ENCODE measurements at places on chromosomes 1 and 21.

DNA sequence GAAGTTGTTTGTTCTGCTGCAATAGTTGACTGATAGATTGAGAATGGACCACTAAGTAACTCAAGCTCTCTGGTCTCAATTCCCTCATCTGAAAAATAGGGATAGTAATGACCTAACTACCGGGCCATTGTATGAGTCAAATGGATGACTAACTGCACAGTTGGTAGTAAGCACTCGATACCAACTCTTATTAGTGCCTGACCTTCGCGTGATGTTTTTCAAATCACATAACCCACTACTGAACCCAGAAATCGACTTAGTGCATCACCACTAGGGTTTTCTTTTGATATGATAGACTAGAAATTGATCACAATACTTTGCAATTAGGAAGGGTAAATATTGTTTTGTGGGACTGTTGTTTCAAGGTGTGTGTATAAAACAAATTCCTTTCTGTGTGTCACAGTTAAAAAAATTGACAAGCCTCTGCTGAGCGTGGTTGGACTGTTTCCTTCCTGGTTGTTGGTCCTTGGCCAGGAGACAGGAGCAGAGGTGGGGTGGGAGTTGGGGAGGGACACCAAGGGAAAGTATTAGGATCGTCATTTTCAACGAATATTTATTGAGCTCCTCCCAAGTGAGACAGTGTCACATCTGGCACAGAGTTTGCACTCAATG lies 54.0 kb upstream of the LRP8 start:
- no peak for DNase-seq

DNA sequence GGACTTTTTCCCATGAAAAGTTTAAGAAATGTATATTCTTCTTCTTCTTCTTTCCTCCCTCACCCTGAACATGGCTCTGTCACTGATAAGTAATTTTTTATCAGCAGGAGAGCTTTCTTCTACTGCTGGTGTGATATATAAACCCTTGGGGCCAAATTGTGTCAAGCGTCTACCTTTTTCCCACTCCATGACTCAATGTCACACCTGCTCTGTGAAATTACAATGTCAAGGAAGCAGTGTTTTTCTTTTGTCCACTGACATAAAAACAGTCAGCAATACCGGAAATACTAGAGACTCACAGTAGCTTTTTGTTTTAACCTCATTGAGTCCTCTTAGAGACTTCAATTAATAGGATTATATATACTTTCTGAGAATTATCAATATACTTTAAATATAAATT lies 416.2 kb upstream of the ADGRL4 start:
- DNase-seq, result no peak

DNA sequence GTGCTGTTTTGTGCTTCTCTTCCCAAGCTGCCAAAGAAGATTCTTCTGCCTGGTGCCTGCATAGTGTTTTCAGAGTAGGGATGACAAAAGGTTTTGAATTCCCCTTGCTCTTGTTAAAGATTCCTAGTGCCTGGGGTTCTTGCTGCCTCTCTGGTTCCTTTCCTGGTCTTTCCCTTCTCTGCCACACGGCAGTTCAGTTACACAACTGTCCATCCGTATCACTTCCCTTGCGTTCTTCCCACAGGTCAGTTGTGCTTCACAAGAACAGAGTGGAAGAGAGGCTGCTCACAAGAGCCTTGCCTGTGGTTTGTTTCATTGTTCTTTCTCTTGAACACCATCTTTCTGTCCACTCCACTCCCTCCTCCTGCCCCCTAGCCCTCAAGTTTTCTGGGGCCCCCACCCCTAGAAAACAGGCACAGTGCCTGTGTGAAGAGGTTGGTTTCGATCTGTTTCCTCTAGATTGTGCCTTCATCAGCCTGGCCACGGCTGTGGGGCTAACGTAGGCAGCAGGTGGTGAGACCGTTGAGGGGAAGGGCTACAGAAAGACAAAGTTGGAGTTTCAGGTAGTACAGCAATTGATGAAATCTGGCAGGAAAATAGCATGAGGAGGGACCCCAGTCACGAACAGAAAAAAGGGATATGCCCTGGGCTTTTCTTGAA lies 5.8 kb downstream of the VASH2 start:
- DNase-seq, result no peak

- DNase-seq, result no peak
Observed at GRCh38 chr1:74767490-74767889, 34.5 kb downstream of the TYW3 start.

DNA sequence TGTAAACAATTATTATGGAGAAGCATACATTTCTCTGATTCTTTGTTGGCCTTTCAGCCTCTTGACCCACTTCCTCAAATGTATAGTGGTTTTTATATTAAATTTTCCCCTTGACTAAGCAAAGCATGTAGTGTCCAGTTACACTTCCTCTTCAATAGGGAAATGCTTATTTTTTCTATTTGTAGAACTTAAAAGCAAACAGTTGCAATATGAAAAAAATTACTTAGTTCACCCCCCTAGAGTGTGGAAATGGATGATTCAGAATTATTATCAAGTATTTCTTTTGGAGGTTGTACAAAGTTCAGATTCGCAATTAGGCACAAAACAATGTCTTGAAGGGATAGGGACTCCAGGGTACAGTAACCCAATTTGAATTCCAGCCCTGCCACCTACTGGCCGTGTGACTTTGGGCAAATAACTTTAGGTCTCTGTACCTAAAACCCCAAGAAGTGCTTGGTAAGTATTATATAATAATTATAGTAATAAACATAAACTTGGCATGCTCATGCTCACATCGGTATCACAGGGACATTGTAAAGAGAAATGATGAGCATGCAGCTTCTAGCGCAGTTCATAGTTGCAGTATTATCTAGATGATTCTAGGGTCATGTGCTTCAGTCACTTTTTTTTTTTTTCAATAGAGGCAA lies 28.6 kb upstream of the IFNGR2 start:
- DNase-seq, result peak; percentile 28

DNA sequence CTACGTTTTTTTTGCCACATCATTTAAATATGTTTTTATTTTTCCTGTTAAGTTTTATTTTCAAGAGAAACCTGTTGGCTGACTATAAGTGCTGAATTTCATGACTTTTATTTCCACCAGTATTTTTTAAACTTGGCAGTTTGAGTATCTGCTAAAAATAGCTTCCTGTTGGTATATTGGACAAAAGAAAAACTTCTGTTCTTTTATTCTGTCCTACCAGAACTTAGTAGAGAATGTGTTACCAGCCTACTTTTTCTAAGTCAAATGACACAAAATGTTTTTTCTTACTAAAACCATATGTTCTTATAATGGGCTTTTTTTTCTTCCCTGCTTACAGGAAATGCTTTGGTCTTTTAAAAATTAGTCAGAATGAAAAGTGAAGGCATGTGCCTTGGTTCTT lies 7.6 kb downstream of the DR1 start:
- no peak for DNase-seq

- DNase-seq, result no peak
Observed at GRCh38 chr1:2603521-2604155, 17.1 kb downstream of the PRXL2B start.

DNA sequence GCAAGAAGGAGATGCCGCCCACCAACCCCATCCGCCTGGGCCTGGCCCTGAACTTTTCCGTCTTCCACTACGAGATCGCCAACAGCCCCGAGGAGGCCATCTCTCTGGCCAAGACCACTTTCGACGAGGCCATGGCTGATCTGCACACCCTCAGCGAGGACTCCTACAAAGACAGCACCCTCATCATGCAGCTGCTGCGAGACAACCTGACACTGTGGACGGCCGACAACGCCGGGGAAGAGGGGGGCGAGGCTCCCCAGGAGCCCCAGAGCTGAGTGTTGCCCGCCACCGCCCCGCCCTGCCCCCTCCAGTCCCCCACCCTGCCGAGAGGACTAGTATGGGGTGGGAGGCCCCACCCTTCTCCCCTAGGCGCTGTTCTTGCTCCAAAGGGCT lies 732 bp downstream of the SFN start:
- no peak for DNase-seq

DNA sequence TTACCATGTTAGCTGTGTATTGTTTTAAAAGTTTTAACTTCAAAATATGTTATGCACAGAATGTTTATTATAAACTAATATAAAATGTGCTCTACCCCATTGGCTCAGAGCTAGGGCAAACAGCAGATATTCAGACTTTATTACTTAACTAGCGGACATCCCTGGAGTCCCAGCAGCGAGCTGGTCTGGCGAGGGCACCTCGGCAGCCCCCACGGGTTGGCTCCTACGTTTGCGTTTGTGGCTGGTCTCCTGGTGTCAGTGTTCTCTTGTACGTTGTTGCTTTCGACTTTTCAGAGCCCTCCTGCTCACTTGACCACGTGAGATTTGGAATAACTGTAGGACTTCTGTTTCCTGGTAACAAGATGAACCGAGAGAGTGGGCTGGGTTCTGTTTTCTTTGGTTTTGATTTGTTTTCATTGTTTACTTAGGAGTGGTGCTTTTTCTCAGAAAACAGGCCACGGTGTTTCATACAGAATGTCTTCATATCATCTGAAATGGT lies 44.5 kb downstream of the CBS start:
- no peak for DNase-seq

DNA sequence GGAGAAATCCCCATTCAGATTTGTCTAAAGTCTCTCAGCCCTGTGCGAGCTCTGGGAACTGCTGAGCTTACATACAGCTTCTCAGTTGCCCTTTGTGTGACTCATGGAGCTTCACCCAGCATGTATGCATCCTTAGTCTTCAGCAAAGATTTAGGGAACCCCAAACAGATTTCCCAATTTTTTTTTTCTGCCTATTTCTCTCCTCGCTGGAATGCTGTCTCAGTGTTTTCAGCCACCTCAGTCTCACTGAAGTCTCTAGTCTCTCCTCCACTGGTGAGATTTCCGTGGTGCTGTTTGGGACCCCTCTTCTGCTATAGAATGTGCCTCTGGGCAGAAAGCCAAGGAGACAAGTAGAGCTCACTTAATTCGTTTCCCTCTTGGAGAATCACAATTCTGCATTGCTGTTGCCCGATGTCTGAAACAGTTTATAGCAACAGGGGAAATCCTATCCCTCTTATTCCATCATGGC lies 28.1 kb upstream of the TXLNA start:
- no peak for DNase-seq

- no peak for DNase-seq
Observed at GRCh38 chr21:28154121-28154520, 838.6 kb downstream of the LTN1 start.

- no peak for DNase-seq
Observed at GRCh38 chr1:172719066-172719627, 60.2 kb downstream of the FASLG start.

DNA sequence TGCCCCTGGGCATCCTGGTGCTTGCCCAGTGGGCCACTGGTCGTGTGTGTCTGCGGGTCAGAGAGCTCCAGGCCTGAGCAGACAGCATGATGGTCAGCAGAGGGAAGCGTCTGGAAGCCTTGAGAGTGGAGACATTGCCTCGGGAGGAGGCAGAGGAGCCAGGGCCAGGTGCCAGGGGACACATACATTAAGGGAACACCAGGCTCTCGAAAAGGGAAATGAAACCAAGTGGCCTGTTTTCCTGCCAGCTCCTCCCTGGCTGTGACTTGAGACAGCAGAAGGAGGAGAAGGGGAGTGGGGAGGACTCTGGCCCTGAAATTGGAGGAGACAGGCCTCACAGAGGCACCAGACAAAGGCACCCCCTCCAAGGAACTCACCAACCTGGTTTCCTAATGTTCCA lies 62.4 kb upstream of the LRP8 start:
- no peak for DNase-seq

GRCh38 chr1:39181311-39181710 lies 23.2 kb upstream of the MACF1 start:
- DNase-seq, result no peak

GRCh38 chr1:39859859-39860812 lies 23.2 kb downstream of the TRIT1 start:
- DNase-seq, result no peak

DNA sequence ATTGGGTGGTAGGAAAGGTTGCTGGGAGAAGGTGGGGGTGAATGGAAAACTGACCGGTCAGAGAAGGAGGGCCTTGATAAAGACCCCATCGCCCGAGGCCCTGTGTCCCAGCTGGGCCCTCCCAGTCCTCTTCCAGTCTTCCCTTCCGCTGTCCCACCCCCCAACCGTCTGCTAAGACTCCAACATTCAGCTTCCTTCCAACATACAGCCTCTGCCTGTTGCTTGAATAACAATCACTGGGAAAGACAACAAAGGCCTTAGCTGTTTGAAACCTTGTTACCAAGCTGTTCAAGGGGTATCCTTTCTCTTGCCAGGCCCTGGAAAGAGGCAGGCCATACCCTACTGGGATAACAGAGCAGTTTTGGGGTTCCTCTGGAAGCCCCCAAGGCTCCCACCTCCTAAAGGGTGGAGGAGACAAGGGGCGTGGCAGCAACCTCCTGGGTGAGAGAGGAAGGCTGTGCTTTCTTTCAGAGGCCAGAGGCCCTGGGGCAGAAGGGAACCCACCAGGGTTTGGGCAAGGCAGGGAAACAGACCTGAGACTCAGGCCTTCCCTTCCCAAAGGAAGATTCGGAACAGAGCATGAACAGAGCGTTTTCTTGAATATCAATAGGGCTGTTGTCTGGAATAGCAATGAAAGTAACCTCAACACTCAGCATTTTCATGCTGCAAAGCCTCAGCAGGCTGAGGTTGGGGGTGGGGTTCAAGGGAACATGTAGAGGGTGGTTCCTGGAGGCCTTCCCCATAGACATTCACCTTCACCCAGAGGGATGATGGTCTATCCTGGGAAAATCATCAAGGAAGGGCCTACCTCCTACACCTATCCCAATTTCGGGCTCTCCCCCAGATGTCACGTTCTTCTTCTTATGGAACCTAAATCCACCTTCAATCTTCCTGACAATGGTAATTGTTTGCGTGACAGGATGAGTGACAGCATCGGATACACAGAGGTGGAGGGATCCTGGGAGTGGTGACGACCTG lies 4.1 kb downstream of the ETNK2 start:
- no peak for DNase-seq

DNA sequence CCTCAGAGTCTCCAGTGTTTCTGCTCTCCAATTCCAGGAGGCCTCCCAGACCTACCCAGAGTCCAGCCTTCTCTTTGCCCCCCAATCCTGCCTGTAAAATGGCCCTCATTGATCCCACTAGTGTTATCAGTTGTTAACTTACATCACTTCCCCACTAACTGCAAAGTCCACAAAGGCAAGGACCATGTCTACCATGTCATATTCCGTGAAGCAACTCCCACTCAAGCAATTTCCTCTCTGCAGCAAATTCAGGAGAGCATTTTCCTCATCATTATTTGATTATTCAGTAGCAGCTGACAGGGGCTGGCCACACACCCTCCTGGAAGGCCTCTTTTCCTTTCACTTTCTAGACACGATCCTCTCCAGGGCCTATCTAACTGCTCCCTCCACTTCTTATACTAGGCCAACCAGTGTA lies 153.5 kb downstream of the RERE start:
- DNase-seq, result peak; percentile 8

DNA sequence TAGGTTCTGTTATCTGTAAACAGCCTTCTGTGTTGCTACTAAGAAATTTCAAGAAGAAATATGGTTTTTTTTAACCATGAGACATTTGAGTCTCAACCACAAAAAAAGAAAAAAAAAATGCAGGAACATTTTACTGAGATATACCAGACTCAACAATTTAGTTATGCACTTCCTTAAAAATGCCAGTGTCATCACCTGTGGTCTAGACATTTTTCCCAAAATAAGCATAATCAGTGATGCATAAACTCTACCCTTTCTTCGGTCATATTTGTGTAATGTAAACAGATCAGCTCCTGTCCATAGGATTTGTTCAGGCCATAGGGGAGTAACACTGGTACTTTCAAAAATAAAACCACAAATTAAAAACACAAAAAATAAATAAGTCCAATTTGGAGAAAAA lies 122.6 kb upstream of the TNFSF4 start:
- no peak for DNase-seq

GRCh38 chr1:103220631-103221041 lies 112.3 kb upstream of the COL11A1 start:
- no peak for DNase-seq

- no peak for DNase-seq
Observed at GRCh38 chr1:10319750-10320149, 79.1 kb upstream of the PGD start.

All from activated naive CD8-positive, alpha-beta T cell treated with anti-CD3 and anti-CD28 coated beads for 36 hours (primary cell).